ENCODE measurements at places on chromosomes 1 and 21.

DNA sequence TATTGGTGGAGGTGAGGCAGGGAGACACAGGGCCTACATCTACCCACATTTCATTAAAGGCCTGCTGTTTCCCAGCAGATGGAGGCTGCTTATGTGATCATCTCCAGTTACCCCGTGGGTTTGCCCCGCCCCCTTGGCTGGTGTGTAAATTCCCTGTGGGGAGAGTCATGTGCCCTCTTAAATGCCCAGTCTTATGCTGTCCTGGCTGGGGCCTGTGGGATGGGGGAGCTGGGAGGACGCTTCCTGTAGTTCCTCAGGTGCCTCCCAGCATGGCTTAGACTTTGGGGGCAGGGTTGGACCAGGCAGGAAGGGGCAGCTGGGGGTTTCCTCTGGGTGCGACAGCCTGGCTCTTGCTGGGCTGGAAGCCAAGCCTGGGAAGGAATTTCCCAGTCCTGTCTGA, 15.5 kb upstream of the CITED4 start:
- DNase-seq: no peak

GRCh38 chr1:154170547-154171222, 15.8 kb upstream of the NUP210L start:
- no peak for DNase-seq

DNA sequence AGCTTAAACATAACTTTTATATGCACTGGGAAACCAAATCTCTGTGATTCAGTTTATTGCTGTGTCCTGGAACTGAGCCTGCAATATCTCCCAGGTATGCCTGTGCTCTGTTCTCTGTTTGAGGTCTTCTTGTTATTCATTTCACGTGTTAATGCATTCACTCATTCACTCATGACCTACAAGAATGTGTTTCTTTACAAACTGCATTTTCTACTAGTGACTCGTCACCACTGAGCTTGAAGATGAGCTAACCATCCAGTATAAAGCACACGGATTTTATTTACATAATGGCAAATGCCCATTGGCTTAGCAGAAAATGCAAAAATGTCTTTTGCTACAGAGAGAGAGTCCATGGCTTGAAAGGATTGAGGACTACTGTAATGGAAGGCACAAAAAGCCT, 75.0 kb upstream of the DUSP10 start:
- no peak for DNase-seq

- DNase-seq: no peak
These were observed 207.1 kb upstream of the DEPDC1 start for GRCh38 chr1:68703921-68704354.

- DNase-seq: no peak
These were observed 248.3 kb upstream of the NEGR1 start for GRCh38 chr1:72530646-72531045.

DNA sequence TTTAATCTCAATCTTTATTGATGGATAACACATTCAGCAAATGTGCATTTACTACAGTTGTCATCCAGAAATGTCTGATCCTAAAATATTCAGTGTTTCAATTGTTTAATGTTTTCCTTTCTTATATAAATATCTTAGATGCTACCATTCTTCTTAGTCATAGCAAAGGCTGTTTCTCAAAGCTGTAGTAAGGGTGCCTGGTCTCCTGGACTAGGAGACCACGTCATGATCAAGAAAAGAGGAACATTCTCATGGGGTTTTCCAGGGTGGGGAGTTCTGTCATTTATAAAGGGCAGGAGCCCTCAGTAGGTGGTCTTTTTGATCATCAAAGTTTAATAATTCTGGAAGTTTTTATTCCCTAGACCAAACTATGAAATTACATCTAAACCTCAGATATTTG, 292.8 kb downstream of the HMCN1 start:
- no peak for DNase-seq

DNA sequence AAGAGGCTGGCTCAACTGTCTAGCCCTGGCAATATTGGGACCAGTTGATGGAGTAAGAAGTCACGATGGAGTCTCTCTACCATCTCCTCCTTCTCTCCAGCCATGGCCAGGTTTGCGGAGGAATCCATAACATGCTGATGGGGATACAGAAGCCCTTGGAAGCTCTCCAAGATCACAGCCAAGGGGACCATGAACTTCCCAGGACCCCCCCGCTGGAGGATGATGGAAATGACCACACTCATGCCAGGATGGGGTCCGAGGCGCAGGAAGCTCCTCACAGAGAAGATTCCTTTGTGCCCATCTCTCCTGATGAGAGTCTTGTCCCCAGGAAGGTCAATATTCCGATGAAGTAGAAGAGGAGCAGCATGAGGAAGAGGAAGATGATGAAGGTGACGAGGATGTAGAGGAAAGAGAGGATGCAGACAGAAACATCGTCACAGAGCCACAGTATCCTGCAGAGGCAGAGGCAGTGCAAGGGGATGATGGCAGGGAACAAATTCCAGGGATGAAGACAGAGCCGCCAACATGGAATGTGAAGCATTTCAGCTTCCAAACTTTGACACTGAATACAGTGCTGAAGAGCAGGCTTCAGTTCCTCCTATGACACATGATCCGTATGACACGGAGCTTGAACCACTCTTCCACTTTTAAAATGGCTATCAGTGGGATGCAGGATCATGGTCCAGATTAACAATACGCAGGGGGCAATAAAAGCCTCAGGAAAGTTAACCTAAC, 57.9 kb upstream of the EDN2 start:
- DNase-seq: no peak

GRCh38 chr1:35631396-35631795, 9.9 kb downstream of the PSMB2 start:
- DNase-seq: no peak

- no peak for DNase-seq
These were observed 69.2 kb downstream of the LPGAT1 start for GRCh38 chr1:211761400-211761799.

GRCh38 chr1:60894130-60894529, 188.2 kb upstream of the NFIA start:
- DNase-seq: no peak

- no peak for DNase-seq
These were observed 299.4 kb upstream of the LYPLAL1 start for GRCh38 chr1:218874313-218874712.

DNA sequence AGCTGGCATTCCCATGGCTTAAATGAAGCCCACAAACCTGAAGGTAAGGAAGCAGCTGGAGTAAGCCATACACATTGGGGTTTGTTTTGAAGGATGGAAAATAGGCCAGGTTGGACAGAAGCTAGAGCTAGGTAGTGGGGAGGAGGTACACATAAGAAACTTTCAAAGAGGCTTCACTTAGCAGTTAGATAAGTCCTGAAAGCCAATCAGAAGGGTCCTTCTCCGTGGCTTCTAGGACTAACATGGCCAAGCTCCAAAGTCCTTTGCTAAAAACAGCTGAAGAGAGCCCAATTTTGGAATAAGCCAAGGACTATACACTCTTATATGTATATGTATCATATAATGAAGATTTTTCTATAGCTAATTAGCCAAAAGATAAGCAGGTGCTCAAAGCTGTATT, 1.8 kb downstream of the EYA3 start:
- DNase-seq: no peak

GRCh38 chr1:207174913-207175312, 70.9 kb downstream of the C4BPA start:
- DNase-seq: no peak

DNA sequence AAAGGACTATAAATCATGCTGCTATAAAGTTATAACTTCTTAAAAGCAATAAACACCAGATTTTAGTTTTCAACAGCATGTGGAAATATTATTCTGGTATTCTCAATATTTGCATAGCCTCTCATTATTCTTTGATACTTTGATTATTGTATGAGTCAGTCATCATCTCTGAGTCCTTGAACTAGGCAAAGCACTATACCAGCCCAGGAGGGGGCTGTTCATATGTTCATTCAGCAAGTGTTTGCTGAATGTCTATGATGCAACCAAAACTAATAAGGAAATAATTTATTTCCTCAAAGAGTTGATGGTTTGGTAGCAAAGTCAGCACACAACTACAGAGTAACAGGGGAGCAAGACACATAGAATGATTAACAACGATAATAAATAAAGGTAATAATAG, 175.6 kb upstream of the C1orf105 start:
- DNase-seq: no peak

- DNase-seq: no peak
These were observed 2.1 kb downstream of the RPS6KA1 start for GRCh38 chr1:26531651-26532131.

- DNase-seq: no peak
These were observed 77.2 kb downstream of the SCCPDH start for GRCh38 chr1:246801241-246802020.

All from activated T-helper 1 cell treated with anti-CD3 and anti-CD28 coated beads, Interleukin-2, amount 50 U/mL, for 16 hours (primary cell).